Activated CD8-positive, alpha-beta memory T cell treated with anti-CD3 and anti-CD28 coated beads, Interleukin-2, amount 10 ng/mL, durations not matched to agents 7 days and 5 days (primary cell): ENCODE measurements at places on chromosomes 5 and 9. TPM values are rescaled to one million over a fixed set of nuclear protein-coding genes. Genes with fewer than 3 reads are reported as not detected.

GRCh38 chr9:127838375-127839078, 15.9 kb downstream of the ENG start:
- no peaks in the 10 kb centered on the region for H3K36me3 ChIP-seq
- DNase-seq = no peak
- H3K27ac ChIP-seq = no peak overlapping the region
- peaks cover 5% of the 10 kb centered on the region for H3K4me1 ChIP-seq

STING1 gene
- total RNA-seq = 103 TPM

DNA sequence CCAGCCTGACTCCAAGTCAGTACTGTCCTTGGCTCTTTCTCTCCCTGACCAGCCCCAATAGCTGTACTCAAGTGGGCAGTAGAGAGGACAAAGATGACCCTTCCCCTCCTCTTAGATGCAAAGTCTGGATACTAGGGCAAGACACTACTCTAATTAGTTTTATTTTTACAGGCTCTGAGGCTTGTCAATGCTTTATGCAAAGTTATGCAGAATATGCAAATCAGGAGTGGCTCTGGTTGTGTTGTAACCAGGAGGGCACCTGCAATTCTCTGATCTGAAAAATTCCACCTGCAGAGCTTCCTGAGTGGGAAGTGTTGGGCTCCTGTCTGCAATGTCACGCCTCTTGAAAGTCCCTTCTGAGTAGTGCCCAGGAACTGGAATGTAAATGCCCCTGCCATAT, 201.5 kb downstream of the RGS3 start:
- no peak overlapping the region for H3K27ac ChIP-seq
- H3K4me3 ChIP-seq = no peak overlapping the region
- peaks cover 23% of the 10 kb centered on the region for H3K27me3 ChIP-seq
- peaks cover 7% of the 10 kb centered on the region for H3K4me1 ChIP-seq
- no peak for DNase-seq

DNA sequence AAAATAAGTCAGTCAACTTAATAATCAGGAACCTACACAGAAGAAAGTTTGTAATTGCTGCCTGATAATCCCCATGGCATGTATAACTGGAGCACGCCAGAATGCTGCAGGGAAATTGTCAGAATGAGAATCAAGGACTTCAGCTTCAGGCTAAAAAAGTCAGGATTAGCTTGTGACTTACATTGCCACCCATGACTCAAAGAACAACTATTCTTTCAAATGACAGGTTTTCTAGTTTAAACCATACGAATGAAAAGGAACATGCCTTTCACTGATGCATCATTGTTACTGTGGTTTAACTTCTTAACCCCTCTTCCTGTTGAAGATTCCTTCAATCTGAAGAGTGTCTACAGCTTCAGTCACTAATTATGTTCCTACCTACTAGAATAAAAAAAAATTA, 112.4 kb downstream of the ISL1 start:
- H3K27me3 ChIP-seq = no peaks in the 10 kb centered on the region
- no peak for DNase-seq
- H3K4me3 ChIP-seq = no peak overlapping the region
- no peaks in the 10 kb centered on the region for H3K4me1 ChIP-seq
- no peaks in the 10 kb centered on the region for H3K36me3 ChIP-seq

DNA sequence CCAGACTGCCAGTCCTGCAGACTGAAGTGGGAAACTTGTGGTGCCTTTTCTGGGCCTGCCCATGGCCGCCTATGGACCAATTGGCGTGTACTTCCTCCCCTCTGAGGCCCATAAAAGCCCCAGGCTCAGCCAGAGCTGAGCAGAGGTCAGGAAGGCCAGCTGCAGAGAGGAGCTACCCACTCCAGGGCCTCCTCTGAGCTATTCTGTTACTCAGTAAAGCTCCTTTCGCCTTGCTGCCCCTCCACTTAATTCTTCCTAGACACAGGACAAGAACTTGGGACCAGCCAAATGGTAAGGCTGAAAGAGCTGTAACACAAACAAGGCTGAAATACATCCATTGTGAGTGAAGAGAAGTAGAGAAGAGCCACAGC, 106.4 kb downstream of the C9orf50 start:
- peaks cover 7% of the 10 kb centered on the region for H3K36me3 ChIP-seq
- no peak for DNase-seq
- H3K4me3 ChIP-seq = no peak overlapping the region
- H3K27me3 ChIP-seq = no peaks in the 10 kb centered on the region
- no peak overlapping the region for H3K27ac ChIP-seq

AIF1L gene
- total RNA-seq = 0.12 TPM

EIF4EBP3 gene
- total RNA-seq = 7.4 TPM

PCDHGA8 gene
- not detected for total RNA-seq

ZCCHC7 gene
- 20.6 TPM for total RNA-seq
